ENCODE measurements at places on chromosomes 16 and 17.

DNA sequence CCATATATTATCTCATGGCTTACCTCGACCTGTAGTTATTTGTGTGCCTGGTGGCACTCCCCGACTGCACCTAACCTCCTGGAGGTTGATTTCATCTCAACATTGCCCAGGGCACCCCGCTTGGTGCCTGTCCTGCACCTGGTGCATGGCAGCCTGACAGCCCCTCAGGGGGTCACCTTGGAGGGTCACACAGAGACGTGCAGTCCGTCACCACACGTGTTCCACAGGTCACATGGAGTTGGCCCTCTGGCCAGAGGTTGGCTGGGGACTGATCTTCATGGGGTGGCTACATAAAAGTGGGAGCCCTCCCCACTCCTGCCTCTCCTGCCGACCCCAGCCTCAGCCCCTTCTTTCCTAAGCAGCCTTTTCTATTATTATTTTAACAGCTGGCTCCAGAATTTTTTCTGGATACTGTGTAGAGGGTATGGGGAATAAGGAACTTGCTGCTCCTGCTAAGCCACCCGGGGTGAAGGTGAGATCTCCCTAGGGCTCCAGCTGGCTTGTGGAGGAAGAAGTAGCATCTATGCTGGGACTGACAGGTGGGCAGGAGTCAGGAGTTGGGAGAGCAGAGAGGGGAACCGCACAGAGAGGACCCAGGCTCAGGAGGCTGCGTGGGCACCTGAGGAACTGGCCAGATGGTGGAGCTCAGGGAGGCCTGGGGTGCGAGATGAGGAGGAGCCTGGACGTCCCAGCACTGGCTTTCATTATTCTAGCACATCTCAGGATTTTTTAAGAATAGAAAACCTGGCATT, 12.5 kb upstream of the NKD1 start:
- no peak for DNase-seq

DNA sequence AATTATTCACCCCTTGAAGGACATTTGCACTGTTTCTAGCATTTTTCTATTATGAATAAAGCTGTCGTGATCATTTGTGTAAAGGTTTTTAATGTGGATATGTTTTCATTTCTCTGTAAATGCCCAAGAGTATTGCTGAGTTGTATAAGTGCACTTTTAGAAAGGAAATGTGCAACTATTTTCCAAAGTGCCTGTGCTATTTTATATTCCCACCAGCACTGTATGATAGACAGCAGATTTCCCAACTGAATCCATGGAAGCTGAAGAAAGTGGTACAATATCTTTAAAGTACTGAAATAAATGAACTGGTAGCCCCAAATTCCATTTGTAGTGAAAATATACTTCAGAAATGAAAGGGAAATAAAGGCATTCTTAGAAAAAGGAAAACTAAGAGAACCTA, 238.4 kb downstream of the BCAS3 start:
- no peak for DNase-seq

GRCh38 chr17:14125518-14126137, 56.3 kb downstream of the COX10 start:
- no peak for DNase-seq

GRCh38 chr17:37507111-37507510, 17.4 kb downstream of the DUSP14 start:
- no peak for DNase-seq

DNA sequence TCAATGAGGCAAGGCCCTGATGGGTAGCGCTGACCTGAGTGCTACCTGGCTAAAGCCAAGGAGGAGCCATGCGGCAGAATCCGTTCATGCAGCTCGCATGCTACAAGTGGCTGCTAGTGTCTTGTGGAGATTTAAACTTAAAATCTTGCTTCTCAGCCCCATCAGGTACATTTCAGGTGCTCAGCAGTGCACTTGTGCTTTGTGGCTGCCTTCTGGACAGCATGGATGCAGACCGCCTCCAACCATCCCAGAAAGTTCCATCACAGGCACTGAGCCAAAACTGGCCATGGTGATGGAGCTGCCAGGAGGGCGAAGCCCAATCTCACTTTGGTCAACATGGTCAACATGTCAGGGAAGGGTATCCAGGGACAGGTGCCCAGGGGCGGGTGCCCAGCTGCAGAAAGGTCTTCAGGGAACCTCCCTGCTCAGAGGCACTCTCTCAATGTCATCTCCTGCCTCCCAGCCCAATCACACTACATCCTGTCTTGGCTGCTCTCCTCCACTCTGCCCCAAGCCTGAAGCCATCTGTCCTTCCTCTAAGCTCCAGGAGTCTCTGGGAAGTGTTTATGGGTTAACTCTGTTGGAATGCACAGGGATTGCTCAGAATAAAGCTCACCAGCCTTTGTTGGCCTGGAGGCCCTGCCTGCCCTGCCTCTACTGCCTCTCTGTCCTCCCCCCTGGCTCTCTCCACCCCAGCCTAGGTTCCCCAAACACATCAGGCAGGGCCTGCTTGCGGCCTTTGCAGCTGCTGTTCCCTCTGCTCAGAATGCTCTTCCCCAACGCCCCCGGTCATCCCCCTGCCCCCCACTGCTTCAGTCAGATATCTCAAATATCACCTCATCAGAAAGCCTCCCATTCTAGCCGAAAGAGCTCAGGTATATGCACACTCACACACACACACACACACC, 18.3 kb upstream of the TNFRSF13B start:
- DNase-seq, result peak; percentile 45
